ENCODE measurements at places on chromosomes 16 and 17.

GRCh38 chr17:71380936-71381335 is 739.9 kb upstream of the SOX9 start:
- DNase-seq = no peak

GRCh38 chr16:72620853-72621252 is 427.1 kb downstream of the ZFHX3 start:
- no peak for DNase-seq

GRCh38 chr17:81885869-81886548 is 5.4 kb downstream of the ALYREF start:
- no peak for DNase-seq

DNA sequence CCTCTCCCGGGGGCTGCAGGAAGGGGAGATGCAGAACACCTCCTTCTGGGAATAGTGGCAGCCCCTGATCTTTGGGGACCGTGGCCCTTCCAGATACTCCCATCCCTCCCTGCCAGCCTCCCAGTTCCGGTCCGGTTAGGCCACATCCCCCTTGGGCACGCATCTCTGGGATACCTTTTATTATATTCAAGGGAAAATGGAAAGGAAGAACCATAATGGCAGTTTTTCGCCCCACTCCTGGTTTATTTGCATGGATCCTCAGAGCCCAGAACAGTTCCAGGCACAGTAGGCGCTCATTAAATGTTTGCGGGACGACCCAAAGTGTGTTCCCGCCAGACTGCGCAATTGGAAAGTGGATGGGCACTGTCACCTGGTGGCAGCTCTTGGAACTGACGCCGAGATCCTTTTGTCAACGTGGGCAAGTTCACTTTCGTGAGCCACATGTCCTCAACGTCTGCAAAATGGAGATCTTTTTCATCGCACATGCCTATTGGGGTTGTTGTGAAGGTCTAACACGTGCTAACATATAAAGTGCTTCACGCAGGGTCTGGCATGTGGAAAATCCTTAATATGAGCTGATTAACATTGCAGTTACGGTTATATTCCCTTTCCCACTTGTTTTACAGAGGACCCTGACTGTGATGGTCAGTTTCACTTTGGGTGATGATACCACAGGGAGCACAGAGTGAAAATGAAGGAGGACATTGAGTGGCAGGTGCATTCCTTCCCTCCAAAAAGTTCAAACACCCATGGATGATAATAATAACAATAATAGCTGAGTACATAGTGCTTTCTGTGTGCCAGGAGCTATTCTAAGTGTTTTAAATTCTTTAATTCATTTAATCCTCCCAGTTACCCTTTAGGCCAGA is 1.7 kb upstream of the GPRC5B start:
- peak; percentile 88 for DNase-seq

DNA sequence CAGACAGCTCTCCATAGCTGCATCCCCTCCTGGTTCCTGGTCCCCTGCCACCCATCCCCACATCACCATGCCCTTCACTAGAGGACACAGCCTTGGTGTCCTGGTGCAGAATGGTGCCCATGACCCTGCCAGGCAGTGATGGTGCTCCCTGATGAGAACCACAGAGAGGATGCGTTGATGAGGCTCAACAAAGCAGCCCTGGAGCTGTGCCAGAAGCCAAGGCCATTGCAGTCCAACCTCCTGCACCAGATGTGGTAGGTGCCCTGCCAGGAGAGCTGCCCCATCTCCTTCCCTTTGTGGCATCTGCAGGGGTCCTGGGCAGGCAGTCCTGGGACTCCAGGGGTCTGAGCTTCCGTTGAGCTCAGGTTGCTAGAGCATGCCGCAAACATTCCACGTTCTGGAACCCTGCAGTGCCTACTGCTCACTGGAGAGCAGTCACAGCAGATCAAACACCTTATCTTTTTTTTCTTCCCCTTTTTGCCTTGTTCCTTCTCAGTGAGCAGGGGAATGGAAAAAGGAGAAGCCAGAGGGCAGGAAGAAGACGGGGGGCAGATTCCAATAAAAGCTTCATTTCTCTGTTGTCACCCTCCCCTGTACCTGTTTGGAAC is 5.3 kb upstream of the EPN3 start:
- peak; percentile 42 for DNase-seq

DNA sequence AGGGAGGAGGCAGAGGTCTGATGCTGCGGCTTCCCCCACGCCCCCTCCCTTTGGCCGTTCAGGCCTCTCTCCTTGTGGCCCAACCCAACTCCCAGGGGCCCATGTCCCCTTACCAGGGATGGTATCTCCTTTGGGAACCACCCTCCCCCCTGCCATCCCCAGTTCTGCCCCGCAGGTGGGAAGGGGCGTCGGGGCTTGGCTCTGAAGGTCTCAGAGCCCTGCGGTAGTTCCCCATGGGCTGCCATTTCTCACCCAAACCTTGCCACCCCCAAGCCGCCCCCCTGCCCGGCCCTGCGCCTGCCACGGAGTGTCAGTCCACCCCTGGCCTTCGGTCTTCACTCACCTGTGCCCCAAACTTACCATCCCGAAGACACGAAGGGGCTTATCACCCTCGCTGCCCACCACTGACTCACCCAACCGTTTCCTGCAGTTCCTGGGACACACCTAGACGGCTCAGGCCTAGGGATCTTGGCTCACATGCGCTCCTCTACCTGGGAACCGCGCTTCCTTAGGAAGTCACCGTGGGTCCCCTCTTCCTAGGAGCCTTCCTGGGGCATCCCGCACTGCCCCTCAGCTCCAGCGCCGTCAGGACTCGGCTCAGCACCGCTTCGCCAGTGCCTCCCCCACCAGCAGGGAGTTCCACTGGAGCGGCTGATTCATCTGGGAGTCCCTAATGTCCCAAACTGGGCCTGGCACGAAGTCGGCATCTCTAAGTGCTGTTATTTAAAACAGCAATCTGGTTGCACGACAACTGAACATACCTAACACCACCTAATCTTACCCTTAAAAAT is 1.1 kb upstream of the DOC2A start:
- DNase-seq = no peak

- DNase-seq = no peak
Observed at GRCh38 chr17:76538281-76538931, 897 bp upstream of the CYGB start.

- no peak for DNase-seq
Observed at GRCh38 chr17:39000021-39000601, 32.9 kb upstream of the FBXO47 start.

DNA sequence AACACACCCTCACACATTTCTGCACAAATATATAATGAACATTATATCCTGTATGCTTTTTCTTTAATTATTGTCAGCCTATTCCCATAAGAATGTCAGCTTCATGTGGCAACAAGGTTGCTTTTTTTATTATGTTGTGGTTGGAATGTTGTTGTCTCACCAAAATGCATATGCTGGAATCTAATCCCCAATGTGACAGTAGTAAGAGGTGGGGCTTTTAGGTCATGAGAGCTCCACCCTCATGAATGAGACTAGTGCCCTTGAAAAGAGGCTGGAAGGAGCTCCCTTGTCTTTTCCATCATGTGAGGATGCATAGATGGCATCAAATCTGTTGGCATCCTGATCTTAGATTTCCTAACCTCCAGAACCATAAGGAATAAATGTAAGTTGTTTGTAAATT is 131.3 kb upstream of the IRX6 start:
- DNase-seq = no peak

- DNase-seq = no peak
Observed at GRCh38 chr17:6474906-6475305, 30.7 kb downstream of the PIMREG start.

GRCh38 chr17:7982666-7983065 is 19.7 kb upstream of the GUCY2D start:
- peak; percentile 16 for DNase-seq

DNA sequence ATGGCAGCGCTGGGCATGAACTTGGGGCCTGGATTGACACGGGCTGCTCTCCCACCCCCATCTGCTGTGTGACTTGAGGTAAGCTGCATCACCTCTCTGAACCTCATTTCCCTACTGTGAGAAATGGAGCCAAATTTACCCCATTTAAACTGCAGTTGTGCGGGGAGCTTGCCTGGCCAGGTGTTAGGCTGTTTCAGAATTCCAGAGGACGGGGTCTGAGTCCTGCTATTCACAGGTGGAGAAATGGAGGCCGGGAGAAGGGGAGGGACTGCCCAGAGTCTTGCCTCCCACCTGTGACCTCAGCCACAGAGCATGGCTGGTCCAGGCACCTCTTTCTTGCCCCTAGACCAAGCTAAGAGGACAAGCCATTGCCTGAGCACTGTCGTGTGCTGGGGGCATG is 12.8 kb downstream of the KCNJ12 start:
- no peak for DNase-seq

- DNase-seq = no peak
Observed at GRCh38 chr17:17832032-17832363, 4.8 kb downstream of the SREBF1 start.

- no peak for DNase-seq
Observed at GRCh38 chr16:86512301-86512859, 2.1 kb downstream of the FOXF1 start.

- DNase-seq = no peak
Observed at GRCh38 chr17:79944251-79944812, 91.3 kb downstream of the TBC1D16 start.

GRCh38 chr17:14352136-14352535 is 51.3 kb downstream of the HS3ST3B1 start:
- DNase-seq = no peak

GRCh38 chr16:28136751-28137434 is 73.4 kb upstream of the GSG1L start:
- DNase-seq = no peak

DNA sequence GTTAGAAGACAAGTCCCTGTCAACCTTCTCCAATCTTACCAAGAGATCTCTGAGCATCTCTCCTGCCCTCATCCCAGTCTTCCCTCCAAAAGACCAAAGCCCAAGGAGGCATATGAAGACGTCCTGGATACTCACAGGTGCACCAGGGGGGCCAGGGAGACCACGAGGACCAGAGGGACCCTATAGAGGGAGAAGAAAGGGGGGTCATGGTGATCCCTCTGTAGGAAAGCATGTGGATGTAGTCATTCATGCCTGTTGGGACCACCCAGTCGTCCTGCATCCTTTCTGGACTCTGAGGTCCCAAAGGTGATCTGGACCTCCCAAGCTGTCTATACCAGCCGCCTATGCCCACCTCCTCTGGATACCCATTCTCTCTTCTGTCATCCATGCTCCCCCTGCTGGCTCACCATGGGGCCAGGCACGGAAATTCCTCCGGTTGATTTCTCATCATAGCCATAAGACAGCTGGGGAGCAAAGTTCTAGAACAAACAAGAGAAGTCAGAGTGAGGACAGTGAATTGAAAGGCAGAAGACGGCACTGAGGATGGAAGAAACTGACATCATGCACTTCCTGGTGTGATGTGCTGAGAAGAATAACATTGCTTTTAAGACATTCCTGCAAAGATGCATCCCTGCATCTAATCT is 3.3 kb downstream of the COL1A1 start:
- peak; percentile 79 for DNase-seq

DNA sequence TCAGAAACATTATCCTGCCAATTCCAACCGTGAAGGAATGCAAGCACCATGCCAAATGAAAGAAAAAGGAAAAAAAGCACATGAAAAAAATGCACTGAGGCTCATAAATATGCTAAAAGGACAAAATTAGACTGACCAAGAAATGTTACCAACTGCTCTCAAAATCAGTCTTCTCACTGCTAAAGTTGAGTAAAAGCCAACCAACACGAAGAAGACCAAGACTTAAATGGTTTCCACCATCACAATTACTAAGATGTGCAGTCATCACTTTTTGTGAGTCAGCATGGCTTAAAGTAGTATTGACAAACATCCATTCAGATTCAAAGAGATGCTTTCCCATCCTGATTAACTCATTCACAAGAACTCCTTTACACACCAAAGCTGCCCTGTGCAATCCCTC is 16.4 kb downstream of the CDYL2 start:
- no peak for DNase-seq

- no peak for DNase-seq
Observed at GRCh38 chr17:14015271-14015670, 54.0 kb upstream of the COX10 start.

DNA sequence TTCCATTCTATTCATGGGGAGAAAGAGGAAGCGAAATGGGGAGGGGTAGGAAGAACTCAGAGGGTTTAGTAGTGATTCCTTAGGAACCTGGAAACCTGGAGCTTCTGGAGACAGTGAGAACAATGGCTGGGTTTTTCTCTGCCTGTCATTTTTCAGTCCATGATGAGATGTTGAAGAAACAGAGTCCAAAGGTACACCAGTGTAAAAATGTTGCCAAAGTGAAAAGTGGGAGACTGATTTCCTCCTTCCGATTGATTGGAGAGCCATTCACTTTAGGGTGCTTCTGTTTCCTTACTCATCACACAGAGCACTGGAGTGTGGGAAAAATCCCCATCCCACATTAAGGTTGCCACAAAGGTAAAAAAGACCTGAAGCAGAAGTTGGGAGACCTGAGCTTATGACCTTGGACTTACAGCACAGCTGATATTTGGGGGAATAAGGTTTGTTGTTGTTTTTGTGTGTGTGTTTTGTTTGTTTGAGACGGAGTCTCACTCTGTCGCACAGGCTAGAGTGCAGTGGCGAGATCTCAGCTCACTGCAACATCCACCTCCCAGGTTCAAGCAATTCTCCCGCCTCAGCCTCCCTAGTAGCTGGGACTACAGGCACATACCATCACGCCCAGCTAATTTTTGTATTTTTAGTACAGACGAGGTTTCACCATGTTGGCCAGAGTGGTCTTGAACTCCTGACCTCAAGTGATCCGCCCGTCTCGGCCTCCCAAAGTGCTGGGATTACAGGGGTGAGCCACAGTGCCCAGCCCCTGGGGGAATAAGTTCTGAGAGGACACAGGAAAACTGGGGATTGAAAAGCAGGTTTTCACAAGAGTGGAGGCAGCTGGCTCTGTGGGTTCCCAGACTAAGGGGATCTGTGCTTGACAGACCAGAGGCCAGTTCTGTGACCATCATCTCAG is 1.4 kb upstream of the DHX8 start:
- DNase-seq = no peak

DNA sequence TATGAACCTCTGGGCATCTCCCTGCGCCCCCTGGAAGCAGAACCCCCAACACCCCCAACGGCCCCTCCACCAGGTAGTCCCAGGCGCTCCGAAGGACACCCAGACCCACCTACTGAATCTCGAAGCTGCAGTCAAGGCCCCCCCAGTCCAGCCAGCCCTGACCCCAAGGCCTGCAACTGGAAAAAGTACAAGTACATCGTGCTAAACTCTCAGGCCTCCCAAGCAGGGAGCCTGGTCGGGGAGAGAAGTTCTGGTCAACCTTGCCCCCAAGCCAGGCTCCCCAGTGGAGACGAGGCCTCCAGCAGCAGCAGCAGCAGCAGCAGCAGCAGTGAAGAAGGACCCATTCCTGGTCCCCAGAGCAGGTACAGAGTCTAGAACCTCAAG is 1.5 kb downstream of the BCL6B start:
- DNase-seq = no peak

- peak; percentile 32 for DNase-seq
Observed at GRCh38 chr16:5064915-5065314, 841 bp downstream of the C16orf89 start.

GRCh38 chr16:10206215-10206614 is 24.0 kb upstream of the GRIN2A start:
- no peak for DNase-seq

DNA sequence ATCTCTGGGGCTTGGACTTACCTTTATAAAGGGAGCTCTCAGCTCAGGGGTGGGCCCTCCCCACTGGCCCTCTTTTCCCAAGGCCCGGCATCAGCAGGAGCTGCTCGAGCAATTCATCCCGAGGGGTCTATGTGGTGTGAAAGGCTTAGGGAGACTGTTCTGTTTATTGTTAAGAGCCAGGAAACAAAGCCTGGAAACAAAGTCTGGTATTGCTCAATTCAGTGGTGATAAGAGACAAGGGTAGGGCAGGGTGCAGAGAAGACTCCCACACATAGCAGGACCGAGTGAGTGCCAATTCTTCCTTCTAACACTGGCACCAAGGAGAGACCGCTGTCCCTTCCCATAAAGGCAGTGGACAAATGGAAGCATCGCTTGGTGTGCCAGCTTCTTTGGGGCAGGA is 750.7 kb downstream of the KCNJ18 start:
- no peak for DNase-seq

- no peak for DNase-seq
Observed at GRCh38 chr17:36870720-36870999, 66.6 kb upstream of the LHX1 start.

Measured in RPMI8226 (cell line).